ENCODE measurements at places on chromosomes 4 and X. TPM values are rescaled to one million over a fixed set of nuclear protein-coding genes. Genes with fewer than 3 reads are reported as not detected.

GRCh38 chr4:26028793-26029567, 115.0 kb downstream of the SMIM20 start:
- DNase-seq = peak; percentile 75

The DNAJB14 gene
- 54.6 TPM for total RNA-seq

DNA sequence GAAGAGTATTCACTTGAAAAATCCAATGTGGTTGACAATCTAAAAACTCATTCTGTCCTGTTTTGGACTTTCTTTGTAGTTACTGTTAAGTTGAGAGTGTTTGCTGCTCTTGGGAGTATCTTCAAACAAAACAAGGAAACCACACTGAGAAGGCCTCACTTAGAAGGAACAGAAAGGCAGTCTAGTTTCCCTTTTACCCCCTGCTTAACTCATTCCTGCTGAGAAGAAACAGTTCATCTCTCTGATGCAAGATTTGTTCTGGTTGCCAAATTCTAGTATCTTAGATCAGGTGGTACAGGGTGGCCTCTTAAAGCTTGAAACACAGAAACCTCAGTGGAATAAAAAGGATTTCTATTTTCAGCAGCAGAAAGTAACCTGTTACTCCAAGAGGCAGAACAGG, 41.4 kb downstream of the GUCY2F start:
- no peak for DNase-seq

GRCh38 chrX:39253551-39253950, 452.3 kb downstream of the MID1IP1 start:
- DNase-seq = no peak

GRCh38 chrX:110561034-110561433, 202.4 kb downstream of the RTL9 start:
- DNase-seq = no peak

DNA sequence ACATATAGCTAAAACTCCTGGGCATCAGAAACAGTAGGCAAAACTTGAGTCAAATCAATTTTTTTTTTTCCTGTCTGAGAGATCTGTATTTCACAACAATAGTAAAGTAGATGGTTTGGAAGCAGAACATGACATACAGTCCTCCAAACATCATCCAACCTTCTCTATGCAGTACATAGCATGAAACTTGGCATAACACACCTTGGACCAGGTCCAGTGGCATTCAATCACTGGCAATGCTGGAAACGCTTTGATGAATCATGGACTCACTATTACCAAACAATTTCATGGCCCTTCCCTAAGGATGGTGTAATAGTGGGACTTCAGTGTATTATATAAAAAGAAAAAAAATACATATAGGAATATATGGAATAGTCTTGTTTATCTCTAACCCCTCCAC, 154.6 kb downstream of the FMR1NB start:
- no peak for DNase-seq

GRCh38 chr4:11743976-11744375, 315.3 kb upstream of the HS3ST1 start:
- DNase-seq = no peak

DNA sequence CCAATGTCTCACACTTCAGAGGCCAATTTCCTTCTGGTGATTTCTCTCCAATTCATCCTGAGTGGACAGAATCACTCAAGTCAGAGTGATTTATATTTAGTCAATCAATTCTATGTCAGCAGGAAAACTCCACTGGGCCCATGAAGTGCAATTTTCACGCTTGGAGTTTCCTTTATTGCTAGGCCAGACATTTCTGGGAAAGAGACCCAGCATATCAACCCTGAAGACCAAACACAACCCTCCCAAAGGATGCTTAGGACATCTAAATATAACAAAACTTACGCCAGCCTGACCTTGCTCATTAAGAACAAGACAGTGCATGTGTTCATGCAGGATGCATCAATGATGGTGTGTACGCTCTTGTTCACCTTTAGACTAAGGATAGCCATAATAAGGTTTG, 156.4 kb downstream of the RASL11B start:
- no peak for DNase-seq

DNA sequence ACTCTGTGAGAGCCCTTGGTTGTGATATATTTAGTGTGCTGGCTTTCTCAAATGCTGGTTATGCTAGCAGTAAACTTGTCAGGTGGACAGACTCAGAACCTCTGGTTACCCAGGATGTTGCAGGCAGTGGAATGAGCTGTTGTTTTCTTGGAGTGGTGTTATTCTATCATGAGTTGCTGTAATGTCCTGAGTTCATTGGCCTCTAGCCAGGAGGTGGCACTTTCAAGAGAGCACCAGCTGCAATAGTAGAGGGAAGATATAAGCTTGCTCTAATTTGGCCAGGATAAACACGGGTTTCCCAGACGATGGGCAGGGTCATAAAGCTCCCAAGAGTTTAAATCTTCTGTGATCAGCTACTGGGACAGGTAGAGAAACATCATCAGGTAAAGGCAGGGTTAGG, 95.0 kb upstream of the UBQLN2 start:
- DNase-seq = no peak

The TLR3 gene
- 0.70 TPM for total RNA-seq

The DCAF12L2 gene
- not detected for total RNA-seq

GRCh38 chrX:55210931-55211677, 9.0 kb upstream of the PAGE5 start:
- DNase-seq = no peak

DNA sequence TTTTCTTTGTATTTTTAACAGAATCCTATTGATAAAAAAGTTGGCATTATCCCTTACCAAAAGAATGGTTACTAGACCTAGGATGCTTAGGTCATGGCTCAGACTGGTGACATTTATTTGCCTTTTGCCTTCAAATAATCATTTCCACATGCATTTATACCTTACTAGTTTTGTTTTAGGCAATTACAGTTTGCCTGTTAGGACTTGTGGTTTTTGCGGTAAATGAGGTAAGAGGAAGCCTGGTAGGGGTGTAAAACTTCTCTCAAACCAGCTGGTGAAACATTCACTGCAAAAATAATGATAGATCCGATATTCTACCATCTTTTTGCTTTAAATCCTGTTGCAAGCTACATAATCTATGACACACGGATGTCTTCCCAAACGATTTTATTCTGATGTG, 12.1 kb downstream of the LAMP2 start:
- peak; percentile 25 for DNase-seq

DNA sequence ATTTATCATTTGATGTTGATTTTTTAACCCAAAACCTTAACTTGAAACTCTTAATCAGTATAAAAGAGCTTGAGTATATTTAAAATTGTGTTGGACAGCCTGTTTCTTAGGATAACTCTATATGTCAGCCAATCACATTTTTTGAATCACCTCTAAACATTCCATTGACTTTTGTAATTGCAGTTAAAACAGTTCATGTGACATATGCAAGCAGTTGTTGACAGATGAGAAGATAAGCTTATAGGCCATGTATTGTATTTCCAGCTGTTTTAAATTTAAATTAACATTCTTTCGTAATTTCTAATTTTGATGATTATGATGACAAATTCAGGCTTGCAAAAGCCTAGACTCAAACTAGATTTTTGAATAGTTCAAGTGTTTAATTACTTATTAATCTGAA, 17.4 kb downstream of the VEGFC start:
- no peak for DNase-seq

DNA sequence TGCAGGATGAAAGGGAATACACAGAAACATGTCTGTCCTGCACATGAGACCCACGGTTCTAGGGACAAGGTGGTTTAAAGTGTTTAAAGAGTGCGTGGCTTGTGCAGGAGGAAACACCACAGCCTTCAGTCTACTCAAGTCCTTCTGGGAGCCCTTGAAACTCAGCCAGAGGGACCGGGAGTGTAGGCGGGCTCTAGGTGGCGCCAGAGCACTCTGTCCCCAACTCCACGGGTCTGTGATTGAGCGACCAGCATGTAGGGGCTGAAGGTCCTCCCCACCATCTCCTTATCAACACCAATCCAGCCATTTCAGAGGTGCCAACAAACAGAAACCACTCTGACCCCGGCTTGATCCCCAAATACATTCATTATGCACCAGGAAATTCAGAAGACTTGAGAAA, 82.0 kb upstream of the CLDN34 start:
- peak; percentile 55 for DNase-seq

- no peak for DNase-seq
Observed at GRCh38 chrX:31117266-31117665, 45.4 kb upstream of the FTHL17 start.

The GAGE13 gene
- total RNA-seq = not detected

DNA sequence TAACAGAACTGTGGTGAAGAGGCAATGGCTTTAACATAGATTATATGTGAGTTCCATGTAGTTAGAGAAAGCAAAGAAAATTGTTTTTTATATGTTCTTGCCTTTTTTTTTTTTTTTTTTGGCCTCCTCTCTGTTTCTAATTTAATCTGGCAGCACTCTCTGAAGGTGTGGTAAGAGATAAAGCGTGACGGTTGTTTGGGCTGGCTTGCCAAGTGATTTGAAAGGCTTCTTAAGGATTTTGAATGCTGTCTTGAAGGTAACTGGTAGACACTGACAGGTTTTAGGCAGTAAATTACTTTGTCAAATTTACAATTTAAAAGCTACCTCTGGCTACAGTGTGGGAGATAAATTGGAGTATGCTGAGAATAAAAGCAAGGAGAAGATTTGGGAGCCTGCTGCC, 269.3 kb upstream of the HS3ST1 start:
- no peak for DNase-seq

- DNase-seq = peak; percentile 52
Observed at GRCh38 chrX:150899191-150899757, 806 bp upstream of the CD99L2 start.

DNA sequence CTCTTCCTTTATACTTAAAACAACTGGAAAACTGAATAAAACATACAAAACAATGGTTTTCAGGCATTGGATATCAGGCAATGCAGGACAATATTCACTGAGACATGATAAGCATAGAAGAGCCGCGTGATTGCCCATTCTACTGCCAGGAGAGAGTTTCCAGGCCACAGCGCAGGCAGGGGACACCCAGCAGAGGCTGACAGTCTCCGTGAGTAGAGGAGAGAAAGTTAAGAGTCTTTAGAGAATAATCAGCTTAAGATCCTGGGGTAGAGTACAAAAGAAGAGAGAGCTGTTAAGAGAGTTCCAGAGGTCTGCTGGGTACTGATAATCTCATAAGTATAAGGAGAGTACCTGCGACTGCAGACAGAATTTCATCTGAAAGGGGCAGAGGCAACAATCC, 18.4 kb upstream of the FRAS1 start:
- DNase-seq = no peak

- no peak for DNase-seq
Observed at GRCh38 chrX:129723511-129723910, 15.3 kb upstream of the XPNPEP2 start.

All from activated CD8-positive, alpha-beta T cell treated with anti-CD3 and anti-CD28 coated beads, Interleukin-2, amount 10 ng/mL, durations not matched to agents 7 days and 5 days (primary cell).